ENCODE measurements at places on chromosomes 5 and 9.

- DNase-seq: no peak
These were observed 94.1 kb downstream of the NSG2 start for GRCh38 chr5:174139623-174140022.

- no peak for DNase-seq
These were observed 78.8 kb downstream of the SNX24 start for GRCh38 chr5:122924203-122924602.

GRCh38 chr5:79111387-79111959 lies at the start of gene BHMT:
Gene BHMT (plus strand): TSS chr5:79111809. CDS start chr5:79111886, 77 bp downstream.
- DNase-seq: no peak

DNA sequence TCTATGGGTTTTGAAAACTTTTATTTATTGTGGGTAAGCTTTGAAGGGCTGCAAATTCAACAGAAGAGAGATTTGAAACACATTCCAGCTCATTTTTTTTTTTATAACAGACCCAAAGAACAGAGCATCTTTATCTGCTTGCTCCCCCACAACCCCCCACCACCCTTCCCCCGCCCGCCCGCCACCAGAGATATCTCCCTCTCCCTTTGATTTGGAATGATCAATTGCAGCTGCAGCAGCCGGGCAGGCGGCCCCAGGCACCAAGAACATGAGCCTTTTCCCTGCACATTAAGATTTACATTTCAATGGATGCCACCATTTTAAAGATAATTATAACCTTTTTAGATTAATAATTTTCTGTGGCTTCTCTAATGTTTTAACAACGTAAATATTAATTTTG lies 510.9 kb downstream of the ZNF608 start:
- no peak for DNase-seq

GRCh38 chr5:42837601-42838000 lies 25.9 kb upstream of the SELENOP start:
- no peak for DNase-seq

- no peak for DNase-seq
These were observed 236.9 kb downstream of the PDE4D start for GRCh38 chr5:59656351-59657254.

DNA sequence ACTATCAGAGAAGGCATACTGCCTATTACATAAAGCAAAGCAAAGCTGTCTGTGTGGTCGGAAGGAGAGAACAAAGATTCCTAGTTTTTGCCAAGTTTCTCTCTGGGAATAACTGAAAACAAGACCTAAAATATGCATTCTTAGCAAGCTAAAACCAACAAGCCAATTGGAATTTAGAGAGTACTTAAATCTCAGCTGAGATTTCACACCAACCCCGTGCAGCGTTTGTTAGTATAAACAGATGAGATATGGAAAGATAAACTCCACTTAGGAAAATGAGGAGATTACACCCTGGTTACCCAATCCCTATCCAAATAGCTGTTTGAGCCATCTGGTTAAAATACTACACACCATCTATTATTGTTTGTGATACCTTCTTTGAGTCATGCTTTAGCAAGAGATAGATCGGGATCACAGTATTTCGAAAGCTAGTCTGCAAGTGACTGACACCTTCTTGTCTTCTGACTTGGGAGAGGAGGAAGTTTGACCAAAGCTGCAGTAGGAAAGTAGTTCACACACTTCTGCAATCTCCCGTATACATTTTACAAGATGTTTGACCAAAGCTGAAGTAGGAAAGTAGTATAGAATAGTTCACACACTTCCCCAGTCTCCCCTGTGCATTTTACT lies 18.2 kb downstream of the FAF2 start:
- no peak for DNase-seq

- DNase-seq: no peak
These were observed 286.4 kb upstream of the ISL1 start for GRCh38 chr5:51096859-51097258.

DNA sequence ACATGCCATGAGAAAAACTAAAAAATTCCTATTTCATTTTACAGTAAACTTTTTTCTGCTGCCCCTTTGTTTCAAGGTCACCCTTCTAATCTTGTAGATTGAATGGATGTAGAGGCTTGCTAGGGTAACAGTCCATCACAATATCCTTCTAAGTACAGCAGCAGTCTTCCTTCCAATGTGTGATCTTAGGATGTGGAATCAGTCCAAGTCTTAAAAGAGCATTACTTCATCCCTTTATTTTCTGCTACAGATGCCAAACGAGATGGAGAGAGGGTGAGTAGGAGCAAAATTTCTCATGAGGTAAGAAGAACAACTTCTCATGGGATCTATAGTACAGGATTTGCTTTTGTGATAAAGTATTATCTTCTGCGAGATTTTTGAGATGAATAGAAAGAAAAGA lies 704 bp upstream of the IL33 start:
- DNase-seq: no peak

- DNase-seq: no peak
These were observed 173.6 kb upstream of the MAP3K1 start for GRCh38 chr5:56641635-56642260.

DNA sequence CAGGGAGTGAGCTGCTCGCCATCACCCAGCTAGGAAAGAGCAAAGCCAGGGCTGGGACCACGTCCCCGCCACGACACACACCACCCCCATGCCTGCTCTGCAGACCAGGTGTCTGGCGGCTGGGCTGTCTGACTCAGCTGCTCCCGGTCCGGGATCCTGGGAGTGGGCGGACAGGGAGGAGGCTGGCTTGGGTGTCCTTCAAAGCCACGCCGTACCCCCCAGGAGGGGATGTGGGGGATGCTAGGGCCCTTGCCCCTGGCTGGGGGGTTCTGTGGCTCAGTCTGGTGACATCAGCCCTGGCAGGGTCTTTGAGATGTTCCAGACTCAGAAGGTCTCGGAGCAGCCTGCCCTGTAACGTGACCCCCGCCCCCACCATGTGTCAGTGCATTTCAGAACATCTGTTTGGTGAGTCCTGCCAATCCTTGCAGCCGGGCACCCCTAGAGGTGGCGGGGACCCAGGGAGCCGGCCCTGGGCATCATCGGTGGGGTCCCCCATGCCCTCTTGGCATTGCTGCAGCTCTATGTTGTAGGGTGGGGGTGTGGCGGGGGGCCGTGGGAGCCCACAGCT lies 62.3 kb downstream of the HMCN2 start:
- no peak for DNase-seq

GRCh38 chr9:102832814-102833213 lies 162.3 kb upstream of the CYLC2 start:
- no peak for DNase-seq

DNA sequence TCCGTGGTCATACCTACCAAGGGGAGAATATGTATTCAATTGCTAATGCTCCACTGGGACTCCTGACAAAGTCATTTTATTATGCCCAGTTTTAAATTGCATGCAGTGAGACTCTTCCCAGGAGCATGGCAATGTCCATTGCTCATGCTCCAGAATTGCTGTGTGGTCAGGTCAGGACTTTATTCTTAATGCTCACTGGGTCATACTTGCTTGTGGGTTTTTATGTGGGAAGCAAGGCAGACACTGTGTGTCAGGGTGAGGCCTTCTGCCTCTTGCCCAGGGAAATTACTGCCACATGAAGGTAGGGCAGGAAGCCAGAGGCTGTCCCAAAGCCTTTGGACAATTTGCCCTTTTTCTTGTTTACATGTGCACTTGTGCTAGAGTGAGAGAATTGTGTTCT lies 164.6 kb upstream of the MEF2C start:
- no peak for DNase-seq

DNA sequence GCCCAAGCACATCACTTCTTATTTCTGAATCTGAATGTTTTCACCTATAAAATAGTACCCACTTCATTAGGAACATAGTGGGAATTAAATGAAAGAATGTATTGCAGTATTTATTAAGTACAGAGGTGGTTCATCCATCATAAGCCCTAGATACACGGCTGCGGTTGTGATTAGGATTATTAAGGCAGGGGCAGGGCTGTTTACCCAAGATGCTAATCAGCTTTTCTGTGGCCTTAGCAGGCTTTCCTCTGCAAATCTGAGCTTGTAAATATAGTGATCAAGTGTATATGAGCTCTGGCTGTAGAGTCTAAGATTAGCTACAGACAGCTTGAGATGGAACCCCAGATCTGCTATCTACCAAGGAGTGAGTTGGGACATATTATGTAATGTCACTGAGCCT lies 124.1 kb upstream of the ADRA1B start:
- no peak for DNase-seq

DNA sequence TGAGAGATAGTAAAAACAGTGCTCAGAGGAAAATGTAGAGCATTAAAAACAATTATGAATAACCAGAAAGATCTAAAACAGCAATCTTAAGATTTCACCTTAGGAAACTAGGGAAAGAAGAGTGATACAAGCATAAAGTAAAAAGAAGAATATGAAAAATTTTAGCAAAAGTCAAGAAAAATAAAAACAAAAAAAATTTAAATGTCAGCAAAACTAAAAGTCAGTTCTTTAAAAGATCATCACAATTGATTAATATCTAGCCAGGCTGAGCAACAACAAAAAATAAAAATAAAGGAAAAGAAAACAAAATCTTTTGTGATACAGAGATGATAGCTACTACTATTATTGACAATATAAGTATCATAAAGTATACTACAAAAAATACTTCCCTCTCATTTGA lies 1088.1 kb upstream of the EDIL3 start:
- no peak for DNase-seq
